ENCODE measurements at places on chromosomes 11 and 22. TPM values are rescaled to one million over a fixed set of nuclear protein-coding genes. Genes with fewer than 3 reads are reported as not detected.

GRCh38 chr11:73323464-73323863 lies 15.4 kb downstream of the ARHGEF17 start:
- DNase-seq, result peak; percentile 94

GRCh38 chr11:48169717-48170116 lies 46.9 kb upstream of the OR4B1 start:
- DNase-seq, result peak; percentile 77

DNA sequence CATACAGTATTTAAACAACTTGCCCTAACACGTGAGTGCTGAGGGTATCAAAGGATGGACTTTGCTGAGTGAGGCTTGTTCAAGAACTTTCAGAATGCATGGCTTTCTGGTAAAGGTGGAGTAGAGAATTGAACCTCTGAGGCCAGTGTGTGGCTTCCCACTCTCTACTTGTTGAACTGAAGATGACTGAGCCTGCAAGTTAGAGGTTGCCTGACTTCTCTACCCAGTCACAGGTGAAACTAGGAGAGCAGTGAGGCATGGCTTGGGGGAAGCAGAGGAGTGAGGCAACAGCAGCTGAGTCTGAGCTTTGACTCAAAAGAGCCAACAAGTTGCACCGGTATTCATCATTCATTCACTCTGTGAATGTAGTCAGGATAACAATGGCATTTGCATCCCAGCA lies 256.4 kb upstream of the SESN3 start:
- no peak for DNase-seq

DNA sequence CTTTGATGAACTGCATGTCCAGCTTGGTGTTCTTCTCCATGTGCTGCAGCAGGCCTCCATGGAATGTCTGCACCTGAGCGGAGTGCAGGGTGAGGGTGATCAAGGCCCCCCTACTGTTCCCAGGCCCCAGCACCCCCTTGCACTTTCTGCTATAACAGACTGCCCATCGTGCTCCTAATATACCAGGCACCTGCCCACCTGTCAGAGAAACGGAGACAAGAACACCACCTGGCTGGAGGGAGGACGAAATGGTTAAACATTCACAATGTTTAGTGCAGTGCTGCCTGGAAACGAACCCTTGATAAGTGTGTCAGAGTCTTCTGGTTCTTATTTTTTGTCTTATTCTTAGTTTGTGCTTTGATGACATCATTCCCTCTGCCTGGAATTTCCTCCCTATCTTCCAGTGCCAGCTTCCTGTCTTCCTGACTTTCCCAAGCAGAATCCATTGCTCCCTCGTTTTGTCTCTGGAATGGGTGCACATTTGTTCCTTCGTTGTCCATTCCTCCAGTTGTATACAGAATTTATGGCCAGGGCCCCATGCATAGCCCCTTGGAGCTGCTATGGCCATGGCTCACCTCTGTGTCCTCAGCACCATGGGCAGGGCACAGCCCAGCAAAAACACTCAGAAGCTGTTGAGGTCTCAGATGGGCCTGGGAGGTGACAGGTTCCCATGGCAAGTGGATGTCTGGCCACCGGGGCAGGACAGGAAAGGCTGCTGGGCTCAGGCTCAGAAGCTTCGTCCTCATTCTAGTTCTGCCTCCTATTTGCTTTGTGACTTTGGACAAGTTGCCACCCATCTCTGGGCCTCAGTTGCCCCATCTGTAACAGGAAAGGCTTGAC lies 11.9 kb downstream of the BAIAP2L2 start:
- no peak for DNase-seq

DNA sequence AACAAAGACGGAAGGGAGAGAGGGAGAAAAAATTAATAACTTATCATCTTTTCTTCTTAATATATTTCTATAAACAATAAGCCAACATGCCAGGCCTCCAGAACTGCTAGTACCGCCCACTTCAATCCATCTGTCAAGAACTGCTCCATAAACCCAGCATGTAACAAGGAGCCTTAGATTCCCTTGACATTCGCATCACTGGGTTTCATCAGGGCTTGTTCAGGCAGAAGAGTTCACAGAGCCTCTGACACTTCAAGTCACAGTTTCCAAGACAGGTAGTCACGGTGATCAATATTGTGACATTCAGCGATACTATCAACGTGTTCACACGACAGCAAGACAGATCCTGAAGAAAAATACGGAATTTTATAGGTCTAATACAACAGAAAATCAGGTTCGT lies 61.7 kb downstream of the LARGE2 start:
- DNase-seq, result no peak

DNA sequence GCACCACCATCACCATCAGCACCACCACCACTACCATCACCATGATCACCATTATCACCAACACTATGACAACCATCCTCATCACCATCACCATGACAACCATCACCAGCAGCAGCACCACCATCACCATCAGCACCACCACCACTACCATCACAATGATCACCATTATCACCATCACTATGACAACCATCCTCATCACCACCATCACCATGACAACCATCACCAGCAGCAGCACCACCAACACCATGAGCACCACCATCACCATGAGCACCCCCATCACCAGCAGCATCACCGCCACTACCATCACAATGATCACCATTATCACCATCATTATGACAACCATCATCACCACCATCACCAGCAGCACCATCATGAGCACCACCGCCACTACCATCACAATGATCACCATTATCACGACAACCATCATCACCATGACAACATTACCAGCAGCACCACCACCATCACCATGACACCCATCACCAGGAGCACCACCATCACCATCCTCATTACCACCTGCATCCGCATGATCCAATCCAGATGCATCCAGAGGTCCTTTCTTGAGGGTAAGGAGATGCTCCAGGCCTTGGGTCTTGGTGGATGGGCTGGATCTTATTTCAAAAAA lies 23.8 kb downstream of the PHF21B start:
- peak; percentile 3 for DNase-seq

- no peak for DNase-seq
These were observed 399.2 kb downstream of the TBC1D22A start for GRCh38 chr22:47161631-47162030.

DNA sequence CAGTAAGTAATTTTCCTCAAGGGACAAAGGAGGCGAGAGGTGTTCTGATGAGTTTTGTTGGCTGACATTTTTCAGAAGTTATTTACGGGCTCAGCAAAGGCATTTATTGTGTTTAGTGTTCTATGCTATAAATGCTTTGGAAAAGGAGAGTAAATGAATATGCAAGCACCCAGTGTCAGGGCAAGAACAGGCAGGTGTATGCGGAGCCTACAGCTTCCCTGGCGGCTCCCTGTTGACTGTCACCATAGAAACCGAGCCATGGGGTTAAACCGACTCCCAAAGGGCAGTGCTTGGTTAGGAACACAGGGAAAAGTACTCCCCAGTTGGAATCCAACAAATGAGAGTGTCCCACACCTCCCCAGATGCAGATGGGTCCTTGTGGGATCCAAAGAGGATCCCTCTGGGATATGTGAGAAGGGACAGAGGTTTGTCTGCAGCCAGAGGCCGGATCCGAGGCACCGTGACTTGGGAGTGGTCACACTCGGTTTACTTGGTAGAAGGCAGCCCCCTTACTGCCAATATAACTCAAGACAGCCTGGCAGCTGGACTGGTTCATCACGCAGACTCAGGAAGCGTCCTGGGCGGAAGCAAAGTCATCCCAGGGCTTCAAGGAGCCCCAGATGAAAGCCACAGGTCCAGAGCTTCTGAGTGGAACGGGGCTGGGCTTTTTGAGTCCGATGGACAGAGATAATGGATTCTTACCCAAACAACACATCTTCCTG lies 329.7 kb downstream of the CTTN start:
- DNase-seq, result no peak

DNA sequence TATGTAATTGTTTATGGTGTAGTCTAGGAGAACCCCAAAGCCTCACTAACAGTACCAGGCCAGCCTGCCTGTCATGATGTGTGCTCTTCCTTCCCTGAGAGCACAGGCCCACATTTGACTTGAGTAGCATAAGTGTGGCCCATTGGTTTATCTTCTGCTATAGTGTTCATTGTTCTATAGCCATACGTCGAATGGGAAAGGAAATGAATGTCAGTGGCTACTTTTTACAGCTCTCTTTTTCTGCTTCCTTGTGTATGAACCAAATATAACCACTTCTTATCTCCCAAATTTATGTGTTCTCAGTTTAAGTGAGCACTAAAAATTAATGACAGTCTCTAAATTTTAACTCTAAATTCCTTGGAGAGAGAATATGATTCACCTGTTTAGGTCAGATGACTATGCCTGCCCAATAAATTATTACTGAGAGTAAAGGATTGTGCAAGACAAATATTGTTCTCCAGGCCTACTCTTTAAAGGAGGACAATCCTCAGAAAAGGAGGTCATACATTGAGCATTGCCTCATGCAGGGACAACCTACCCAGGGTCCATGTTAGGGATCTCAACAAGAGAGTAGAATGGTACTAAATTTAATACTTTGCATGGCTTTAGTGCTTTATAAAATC lies 222.9 kb upstream of the ARHGAP20 start:
- no peak for DNase-seq

GRCh38 chr11:121808096-121808495 lies 307.9 kb downstream of the BLID start:
- DNase-seq, result no peak

DNA sequence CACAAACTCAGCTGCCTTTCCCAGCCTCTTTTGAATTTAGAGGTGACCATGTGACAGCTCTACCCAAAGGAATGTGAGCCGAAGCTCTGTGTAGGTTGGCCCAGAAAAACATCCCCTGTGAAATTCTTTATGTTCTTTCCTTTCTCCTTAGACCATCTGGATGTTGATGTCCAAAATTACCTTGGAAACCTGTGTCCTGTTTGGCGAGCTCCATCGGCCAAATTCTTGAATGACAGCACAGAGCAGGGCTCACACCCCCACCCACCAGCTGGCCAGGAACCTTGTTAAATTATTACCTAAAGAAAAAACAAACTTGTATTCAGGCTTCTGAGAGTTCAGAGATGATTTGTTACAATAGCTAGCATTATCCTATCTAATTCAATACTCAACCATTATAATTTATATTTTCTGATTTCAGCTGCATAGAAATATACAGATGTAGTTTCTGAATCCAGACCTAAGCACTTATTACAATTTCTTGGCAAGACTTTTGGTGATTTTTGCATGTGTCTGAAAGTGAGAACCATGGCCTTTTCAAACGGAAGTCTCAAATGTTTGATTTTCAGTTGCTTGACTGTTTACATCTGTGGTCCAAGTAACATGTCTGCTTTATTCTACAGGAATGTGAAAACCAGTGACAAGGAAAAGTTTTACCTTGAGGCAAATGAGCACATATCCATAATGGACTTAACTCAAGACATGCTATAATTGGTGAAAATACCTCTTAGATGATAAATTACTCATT lies 554.2 kb downstream of the NTM start:
- no peak for DNase-seq

The GSTT2B gene
- total RNA-seq, result 11.1 TPM

The MRGPRX3 gene
- total RNA-seq, result not detected

The CAVIN3 gene
- 54.2 TPM for total RNA-seq

All from right cardiac atrium (tissue), 5 donors.